ENCODE measurements at places on chromosomes 3 and 15.

DNA sequence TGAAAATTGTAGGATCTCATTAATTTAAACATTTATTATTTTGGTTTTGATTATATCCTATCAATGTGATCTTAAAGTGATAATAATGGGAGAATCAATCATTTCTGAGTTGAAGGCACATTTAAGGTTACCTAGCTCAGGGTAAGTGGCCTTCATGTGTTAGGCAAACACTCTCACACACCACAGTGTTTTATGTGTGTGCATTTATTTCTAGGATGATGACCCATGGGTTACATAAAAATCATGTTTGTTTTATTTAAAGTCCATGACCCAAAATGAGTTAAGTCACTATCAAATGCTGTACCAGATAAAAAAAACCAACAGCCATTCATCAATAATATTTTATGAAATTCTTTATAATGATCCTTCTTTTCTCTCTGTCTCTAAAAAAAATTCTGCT is 520.8 kb downstream of the GRM7 start:
- no peak for DNase-seq

GRCh38 chr3:59320080-59320479 is 270.3 kb upstream of the CFAP20DC start:
- no peak for DNase-seq

DNA sequence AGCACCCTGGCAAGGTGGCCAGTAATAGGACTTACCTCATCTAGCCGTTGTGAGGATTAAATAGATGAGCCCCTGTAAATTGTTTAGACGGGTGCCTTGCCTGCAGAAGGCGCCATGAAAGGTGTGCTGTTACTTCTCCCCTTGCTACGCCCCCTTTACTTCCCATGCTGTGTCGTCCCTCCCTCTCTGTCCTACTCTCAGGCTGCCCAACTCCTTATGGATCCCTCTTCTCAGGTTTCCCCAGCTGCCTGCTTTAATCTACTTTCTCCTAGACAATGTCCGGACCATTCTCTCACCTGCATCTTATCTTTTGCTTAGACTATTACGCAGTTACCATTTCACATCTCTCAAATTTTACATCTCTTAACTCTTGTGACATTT is 1.7 kb upstream of the FBXW12 start:
- DNase-seq: no peak

DNA sequence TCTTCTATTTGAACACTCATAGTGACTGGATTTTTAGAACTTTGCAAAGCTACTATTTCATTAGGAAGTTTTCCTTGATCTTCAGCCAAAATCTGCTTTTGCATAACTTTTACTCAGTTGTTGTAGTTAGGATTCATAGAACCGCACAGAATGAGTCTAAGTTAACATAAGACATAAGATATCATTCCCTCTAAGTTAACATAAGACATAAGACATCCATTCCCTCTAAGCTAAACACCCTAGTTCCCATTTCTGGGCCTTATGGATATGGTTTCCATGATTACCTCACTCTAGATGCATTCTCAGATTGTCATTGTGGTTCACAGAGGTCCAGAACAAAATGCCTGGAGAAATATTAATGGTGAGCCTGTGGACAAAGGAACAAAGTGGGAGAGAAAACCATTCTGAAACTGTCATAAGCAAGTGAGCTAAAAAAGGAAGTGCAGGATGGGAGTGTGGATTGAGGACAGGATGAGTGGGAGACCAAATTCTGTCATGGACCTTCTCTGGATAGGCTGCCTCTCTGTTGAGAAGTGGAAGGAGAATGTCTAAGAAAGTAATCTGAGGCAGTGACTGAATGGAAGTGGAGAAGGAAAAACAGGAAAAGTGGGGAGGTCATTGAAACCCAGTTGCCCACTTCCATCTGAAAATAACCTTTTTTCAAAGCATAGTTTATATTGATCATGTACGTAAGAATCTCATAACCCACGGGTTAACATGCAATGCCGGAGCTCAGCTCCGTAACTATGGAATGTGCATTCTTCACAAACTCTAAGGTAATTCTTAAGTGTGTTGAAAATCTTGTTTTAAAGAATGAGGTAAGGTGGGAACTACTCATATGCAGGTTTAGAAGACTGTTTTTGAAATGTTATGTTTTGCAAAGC is 37.4 kb upstream of the SECISBP2L start:
- DNase-seq: no peak

DNA sequence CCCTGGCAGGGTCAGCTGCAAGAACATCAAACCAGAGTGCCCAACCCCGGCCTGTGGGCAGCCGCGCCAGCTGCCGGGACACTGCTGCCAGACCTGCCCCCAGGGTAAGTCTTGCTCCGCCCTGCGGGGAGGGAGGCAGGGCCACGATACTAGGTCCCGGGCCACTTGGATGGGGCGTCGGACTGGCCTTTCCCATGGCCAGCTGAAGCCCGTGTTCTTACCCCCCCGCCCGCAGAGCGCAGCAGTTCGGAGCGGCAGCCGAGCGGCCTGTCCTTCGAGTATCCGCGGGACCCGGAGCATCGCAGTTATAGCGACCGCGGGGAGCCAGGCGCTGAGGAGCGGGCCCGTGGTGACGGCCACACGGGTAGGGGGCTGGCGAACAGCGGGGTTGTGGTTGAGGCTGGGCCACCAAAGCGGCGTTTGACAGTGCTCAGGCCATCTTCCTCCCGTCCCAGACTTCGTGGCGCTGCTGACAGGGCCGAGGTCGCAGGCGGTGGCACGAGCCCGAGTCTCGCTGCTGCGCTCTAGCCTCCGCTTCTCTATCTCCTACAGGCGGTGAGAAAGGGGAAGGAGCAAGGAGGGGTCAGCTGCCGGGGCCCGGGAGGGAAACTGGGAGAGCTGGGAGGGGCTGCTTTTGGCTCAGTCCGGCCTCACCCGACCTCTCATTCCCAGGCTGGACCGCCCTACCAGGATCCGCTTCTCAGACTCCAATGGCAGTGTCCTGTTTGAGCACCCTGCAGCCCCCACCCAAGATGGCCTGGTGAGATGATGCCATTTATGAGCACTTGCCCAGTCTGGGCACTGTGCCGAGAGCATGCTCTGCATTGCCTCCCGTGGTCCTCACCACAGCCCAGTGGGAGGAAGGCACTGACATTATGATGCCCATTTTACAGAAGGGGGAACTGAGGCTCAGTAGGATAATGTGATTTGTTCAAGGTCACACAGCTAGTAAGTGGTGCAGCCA is 1.7 kb downstream of the CHRD start:
- DNase-seq: no peak

DNA sequence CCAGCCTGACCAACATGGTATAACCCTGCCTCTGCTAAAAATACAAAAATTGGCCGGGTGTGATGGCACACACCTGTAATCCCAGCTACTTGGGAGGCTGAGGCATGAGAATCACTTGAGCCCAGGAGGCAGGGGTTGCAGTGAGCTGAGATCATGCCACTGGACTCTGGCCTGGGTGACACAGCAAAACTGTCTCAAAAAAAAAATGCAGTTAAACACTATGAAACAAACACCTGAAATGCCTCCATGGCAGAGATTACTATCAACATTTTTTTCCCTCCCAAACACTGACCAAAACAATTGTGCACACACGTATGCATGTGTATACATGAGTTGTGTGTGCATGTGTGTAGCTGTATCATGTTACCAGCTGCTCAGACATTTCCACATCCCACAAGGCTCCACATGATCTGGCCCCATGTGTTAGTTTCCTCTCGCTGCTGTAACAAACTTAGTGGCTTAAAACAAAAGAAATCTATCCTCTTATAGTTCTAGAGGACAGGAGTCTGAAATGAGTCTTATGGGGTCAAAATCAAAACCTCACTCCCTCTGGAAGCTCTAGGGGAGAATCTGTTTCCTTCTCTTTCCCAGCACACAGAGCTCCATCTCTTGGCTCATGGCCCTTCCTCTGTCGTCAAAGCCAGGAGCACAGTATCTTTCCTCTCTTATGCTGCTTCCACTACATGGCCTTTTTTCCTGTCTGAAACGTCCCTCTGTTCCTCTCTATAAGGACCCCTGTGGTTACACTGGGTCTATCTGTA is 34.5 kb downstream of the SLC41A3 start:
- no peak for DNase-seq

DNA sequence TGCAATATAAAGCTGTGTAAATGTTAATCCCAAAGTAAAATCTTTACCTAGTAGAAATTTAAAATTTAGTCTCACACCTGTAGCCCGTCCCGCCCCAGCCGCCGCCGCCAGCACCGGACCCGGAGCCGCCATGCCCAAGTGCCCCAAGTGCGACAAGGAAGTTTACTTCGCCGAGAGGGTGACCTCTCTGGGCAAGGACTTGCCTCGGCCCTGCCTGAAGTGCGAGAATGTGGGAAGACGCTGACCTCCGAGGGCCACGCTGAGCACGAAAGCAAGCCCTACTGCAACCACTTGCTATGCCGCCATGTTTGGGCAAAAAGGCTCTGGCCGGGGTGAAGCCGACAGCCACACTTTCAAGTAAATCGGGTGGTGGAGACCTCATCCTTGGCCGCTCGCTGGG is 22.1 kb upstream of the TOP2B start:
- no peak for DNase-seq

- DNase-seq: no peak
These were observed 24.1 kb downstream of the CACNA1D start for GRCh38 chr3:53518495-53518981.

GRCh38 chr3:40930756-40931155 is 268.5 kb upstream of the CTNNB1 start:
- no peak for DNase-seq

DNA sequence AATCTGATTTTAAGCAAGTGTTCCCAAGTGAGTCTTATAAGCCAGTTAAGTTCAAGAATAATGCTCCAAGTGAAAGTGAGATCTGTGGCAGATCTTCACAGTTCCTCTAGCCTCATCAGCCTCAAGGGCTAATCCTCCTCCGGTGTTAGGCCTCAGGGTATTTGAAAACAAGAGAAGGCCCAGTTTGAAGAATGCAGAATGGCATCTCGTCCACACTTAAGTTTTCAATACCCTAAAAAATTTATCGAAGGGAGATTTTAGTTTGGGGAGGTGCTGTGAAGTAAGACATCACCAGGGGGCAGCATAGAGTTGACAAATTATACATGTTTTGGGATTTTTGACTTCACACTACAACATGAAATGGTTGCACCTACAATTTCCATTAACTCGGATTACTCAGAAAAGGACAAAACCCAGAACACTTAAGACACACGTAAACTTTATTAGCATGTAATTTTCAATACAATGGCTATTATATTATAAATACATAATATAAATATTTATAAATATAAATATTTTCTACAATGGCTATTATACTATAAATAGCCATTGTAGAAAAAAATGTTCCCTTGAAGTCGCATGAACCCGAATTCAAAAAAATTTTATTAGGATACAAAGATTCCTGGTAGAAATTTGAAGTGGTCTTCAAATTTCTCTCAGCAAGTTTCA is 2.3 kb upstream of the TMEM266 start:
- no peak for DNase-seq

DNA sequence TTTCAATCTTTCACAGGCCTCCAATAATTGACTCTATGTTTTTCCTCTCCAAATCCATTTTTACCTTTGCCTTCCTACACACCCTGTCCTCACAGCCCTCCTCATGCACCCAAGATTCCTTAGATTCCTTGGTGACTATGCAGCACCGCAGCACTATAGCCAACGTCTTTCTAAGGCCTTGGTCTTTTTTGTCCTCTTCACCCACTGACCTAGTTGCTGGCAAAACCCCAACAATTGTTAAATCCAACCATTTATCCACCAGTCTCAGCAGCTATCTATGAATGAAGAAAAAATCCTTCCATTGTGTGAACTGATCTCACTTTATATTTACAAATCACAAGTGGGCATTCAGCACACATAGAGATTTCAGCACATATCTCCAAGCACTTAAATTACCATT is 203.9 kb downstream of the VGLL3 start:
- DNase-seq: no peak

DNA sequence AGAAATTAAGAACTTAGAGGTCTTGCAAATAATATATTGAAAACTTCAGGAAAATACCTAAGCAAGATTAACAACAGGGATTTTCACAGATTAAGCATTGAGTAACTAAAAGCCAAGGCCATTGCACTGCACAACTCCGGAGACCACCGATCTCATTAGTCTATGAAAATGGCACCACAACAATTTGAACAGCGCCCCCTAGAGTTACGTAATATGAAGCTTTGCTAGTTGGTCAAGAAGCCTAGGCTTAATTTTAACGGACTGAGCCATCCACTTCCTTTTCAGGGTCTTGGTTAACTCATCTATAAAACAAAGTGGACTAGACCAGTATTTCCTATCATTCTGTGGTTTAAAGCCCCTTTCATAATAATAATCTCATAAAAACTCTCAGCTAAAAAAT is 24.8 kb downstream of the TMEM212 start:
- no peak for DNase-seq
